ENCODE measurements at places on chromosomes 7 and 10. TPM values are rescaled to one million over a fixed set of nuclear protein-coding genes. Genes with fewer than 3 reads are reported as not detected.

The SEMA3C gene
- 311 TPM for total RNA-seq

The GNAI1 gene
- total RNA-seq = 25.0 TPM

The CYP3A7 gene
- not detected for total RNA-seq

The THNSL1 gene
- total RNA-seq = 7.0 TPM

The CDH23 gene
- total RNA-seq = 0.13 TPM

The SYT15 gene
- 0.17 TPM for total RNA-seq

The ENKUR gene
- 0.07 TPM for total RNA-seq

The CAV1 gene
- 405 TPM for total RNA-seq

The C1QL3 gene
- not detected for total RNA-seq

The ANKRD61 gene
- total RNA-seq = 0.13 TPM

The UCMA gene
- total RNA-seq = not detected

The GCK gene
- total RNA-seq = 1.4 TPM

The PDE1C gene
- 89.5 TPM for total RNA-seq

The BCL7B gene
- 24.0 TPM for total RNA-seq

The BAIAP2L1 gene
- 4.2 TPM for total RNA-seq

The EEF1AKMT2 gene
- total RNA-seq = 15.7 TPM

The TFEC gene
- 0.13 TPM for total RNA-seq

The RSPH10B gene
- 0.63 TPM for total RNA-seq

The STOX1 gene
- 0.13 TPM for total RNA-seq

The OPN4 gene
- total RNA-seq = not detected

The SKIDA1 gene
- 0.36 TPM for total RNA-seq

The HACD1 gene
- 12.2 TPM for total RNA-seq

The CALHM1 gene
- total RNA-seq = not detected

The SH2D4B gene
- 0.07 TPM for total RNA-seq

The PON1 gene
- total RNA-seq = not detected

The ICA1 gene
- total RNA-seq = 0.13 TPM

The ASB10 gene
- total RNA-seq = not detected

The CXCL12 gene
- 101 TPM for total RNA-seq

The GLI3 gene
- total RNA-seq = 4.1 TPM

The TDRD1 gene
- 0.13 TPM for total RNA-seq

The C10orf53 gene
- total RNA-seq = not detected

The HOXA9 gene
- total RNA-seq = 0.33 TPM

The OR2A42 gene
- total RNA-seq = not detected

The PVRIG gene
- total RNA-seq = not detected

The GALNT17 gene
- total RNA-seq = 0.13 TPM

The TLX1 gene
- not detected for total RNA-seq

The INA gene
- 1.3 TPM for total RNA-seq

The FKBP6 gene
- not detected for total RNA-seq

The ZNF394 gene
- 15.5 TPM for total RNA-seq

The MOGAT3 gene
- total RNA-seq = not detected

The NAT16 gene
- total RNA-seq = not detected

The DDC gene
- total RNA-seq = not detected

The GFRA1 gene
- total RNA-seq = 0.39 TPM

The NUTM2E gene
- total RNA-seq = not detected

The ABCC2 gene
- 1.2 TPM for total RNA-seq

The CCL24 gene
- total RNA-seq = not detected

The MKI67 gene
- total RNA-seq = 7.4 TPM

The PHYHIPL gene
- not detected for total RNA-seq

The PDGFA gene
- total RNA-seq = 91.5 TPM
